ENCODE measurements at places on chromosomes 4 and X. TPM values are rescaled to one million over a fixed set of nuclear protein-coding genes. Genes with fewer than 3 reads are reported as not detected.

The EVC2 gene
- 2.3 TPM for total RNA-seq

The USP9X gene
- total RNA-seq = 120 TPM

The EGF gene
- total RNA-seq = not detected

The GABRQ gene
- total RNA-seq = 2.6 TPM

The ZFYVE28 gene
- total RNA-seq = 4.8 TPM

The DOK7 gene
- 5.1 TPM for total RNA-seq

The AKAP4 gene
- total RNA-seq = not detected

DNA sequence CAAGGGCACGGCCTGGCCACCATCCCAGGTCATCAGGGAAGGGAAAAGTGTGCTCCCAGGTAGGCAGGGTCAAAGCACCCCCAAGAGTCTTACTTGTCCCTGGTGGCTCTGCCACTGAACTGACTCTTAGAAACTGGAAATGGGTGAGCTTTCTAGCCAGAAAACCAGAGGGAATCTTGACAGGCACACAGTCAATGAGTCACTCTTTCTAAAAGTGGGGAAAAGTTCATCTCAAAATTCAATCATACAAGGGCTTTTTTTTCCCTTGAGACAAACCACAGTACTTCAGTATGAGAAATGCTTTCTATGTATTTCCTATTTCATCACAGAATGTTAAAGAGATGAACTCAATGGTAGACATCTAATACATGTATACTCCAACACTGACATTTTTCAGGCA, 12.5 kb downstream of the HPF1 start:
- H3K27ac ChIP-seq = no peak overlapping the region
- H3K4me1 ChIP-seq = no peaks in the 10 kb centered on the region
- DNase-seq = no peak
- H3K36me3 ChIP-seq = no peaks in the 10 kb centered on the region
- H3K4me3 ChIP-seq = no peak overlapping the region

The FHDC1 gene
- 42.0 TPM for total RNA-seq

DNA sequence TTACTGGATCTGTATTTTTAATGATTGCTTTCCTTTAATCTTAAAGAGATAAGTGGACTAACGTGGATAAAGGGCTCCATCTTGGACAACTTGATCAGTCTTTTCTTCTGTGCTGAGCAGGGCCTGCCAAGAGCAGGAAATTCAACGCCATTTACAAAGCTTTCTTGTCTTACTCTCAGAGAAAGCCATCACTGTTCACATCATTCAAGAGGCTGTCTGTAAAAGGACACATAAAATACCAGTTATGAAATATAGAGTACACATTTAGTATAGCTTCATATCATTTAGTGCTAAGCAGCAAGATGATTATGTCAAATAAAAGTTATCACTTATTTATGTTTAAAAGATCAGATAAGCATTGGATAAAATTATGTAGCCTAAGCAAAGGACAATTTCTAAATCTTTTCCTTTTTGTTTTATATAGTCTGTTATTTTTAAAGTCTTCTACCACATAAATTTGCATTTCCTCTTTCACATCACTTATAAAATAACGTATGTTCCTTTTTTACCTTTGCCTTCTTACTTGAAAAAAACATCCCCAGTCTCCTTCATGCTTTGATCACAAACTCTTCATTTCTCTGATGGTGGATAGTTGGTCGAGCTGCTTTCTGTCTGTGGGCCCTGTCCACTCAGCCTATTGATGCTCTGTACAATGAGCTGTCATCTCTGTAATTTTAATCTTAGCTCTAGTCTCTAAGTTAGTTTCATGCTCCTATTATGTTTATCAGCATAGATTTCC, 2.1 kb upstream of the CCNG2 start:
- H3K4me3 ChIP-seq = peak overlapping the region; percentile 36
- peaks cover 14% of the 10 kb centered on the region for H3K27me3 ChIP-seq
- peak overlapping the region; percentile 14 for H3K27ac ChIP-seq

DNA sequence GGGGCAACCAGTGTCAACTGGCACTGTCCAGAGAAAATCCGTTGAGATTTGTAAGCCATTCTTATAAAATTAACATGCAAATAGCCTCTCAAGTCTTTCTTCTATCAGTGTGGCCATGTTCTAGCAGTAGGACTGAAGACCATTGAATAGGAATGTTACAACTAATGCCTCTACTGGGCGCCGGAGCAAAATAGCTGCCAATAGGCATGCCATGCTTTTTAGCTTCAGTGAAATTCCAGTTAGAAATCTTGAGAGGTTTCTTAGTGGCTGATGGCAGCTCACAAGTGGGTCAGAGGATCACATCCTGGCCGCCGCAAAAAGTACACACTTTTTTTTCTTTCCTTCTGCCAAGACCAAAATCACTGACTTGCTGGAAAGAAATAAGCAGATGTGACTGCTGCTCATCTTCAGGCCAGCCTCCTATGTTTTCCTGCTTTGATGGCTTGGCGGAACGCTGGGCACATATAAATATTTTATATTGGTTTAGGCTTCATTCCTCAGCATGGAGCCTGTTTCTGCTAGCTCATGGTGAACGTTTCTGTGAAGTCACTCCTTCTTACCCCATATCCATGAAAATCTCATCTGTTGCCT, 293.1 kb downstream of the TENM3 start:
- no peak overlapping the region for H3K27ac ChIP-seq
- H3K36me3 ChIP-seq = no peaks in the 10 kb centered on the region
- H3K4me3 ChIP-seq = no peak overlapping the region

GRCh38 chr4:175935016-175935661, 123.1 kb upstream of the GPM6A start:
- no peaks in the 10 kb centered on the region for H3K4me1 ChIP-seq
- no peaks in the 10 kb centered on the region for H3K36me3 ChIP-seq
- DNase-seq = no peak
- H3K27me3 ChIP-seq = peaks cover 2% of the 10 kb centered on the region

The PPP1R2C gene
- total RNA-seq = not detected

DNA sequence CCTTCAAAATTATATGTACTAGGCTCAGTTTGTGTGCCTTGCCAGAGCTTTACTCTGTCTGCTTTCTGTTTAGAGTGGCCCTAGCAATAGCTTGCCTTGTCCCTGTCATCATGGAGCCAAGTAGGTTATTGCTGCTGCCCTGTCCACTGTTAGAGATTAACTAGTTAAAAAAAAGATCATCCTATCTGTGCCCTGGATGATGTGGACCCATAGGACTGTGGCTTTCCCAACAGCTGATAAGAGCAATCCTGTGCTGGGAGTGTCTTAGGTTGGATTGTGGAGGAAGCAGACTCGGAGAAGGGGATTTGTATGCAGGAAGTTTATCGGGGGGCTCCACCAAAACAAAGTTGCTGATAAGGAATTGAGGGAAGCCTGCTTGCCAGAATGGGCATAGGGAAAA, 23.8 kb downstream of the PPP1R2C start:
- no peaks in the 10 kb centered on the region for H3K36me3 ChIP-seq
- no peak for DNase-seq
- peaks cover 2% of the 10 kb centered on the region for H3K4me1 ChIP-seq

DNA sequence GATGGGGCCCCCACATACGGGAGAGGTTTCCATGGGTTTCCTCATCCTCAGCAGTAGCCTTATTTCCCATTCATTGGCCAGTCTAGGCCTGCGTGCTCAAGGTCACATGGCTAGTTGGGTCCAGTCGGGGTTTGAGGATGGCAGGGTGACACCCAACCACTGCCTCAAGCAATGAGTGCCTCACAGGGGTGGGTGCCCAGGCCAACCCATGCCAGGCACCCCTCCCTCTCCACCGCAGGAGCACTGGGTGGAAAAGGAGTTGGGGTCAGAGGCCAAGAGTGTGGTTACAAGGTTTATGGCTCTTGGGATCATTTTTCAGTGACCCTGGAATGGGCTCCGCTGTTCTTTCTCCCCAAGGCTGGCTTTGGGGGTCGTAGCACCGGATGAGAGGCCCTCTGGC, 3.1 kb downstream of the NSG1 start:
- H3K27ac ChIP-seq = no peak overlapping the region
- H3K4me1 ChIP-seq = peaks cover 13% of the 10 kb centered on the region
- peaks cover 19% of the 10 kb centered on the region for H3K27me3 ChIP-seq
- no peak overlapping the region for H3K4me3 ChIP-seq
- H3K36me3 ChIP-seq = peaks cover 4% of the 10 kb centered on the region

The CXCR3 gene
- not detected for total RNA-seq

GRCh38 chr4:75025431-75025830, 92.5 kb downstream of the PARM1 start:
- DNase-seq = no peak
- H3K4me3 ChIP-seq = no peak overlapping the region
- no peaks in the 10 kb centered on the region for H3K27me3 ChIP-seq
- no peak overlapping the region for H3K27ac ChIP-seq
- peaks cover 12% of the 10 kb centered on the region for H3K4me1 ChIP-seq

The FAM9C gene
- total RNA-seq = not detected

- no peak for DNase-seq
- H3K27ac ChIP-seq = no peak overlapping the region
- H3K36me3 ChIP-seq = no peaks in the 10 kb centered on the region
- H3K4me3 ChIP-seq = no peak overlapping the region
- no peaks in the 10 kb centered on the region for H3K4me1 ChIP-seq
Measured at GRCh38 chrX:23035493-23035892, 35.7 kb downstream of the DDX53 start.

The PDE5A gene
- 3.2 TPM for total RNA-seq

GRCh38 chr4:138656990-138657389, 358.6 kb upstream of the NOCT start:
- peaks cover 3% of the 10 kb centered on the region for H3K27me3 ChIP-seq
- H3K27ac ChIP-seq = no peak overlapping the region
- DNase-seq = no peak
- no peak overlapping the region for H3K4me3 ChIP-seq
- peaks cover 5% of the 10 kb centered on the region for H3K4me1 ChIP-seq

- no peak overlapping the region for H3K27ac ChIP-seq
- H3K36me3 ChIP-seq = peaks cover 4% of the 10 kb centered on the region
- H3K4me3 ChIP-seq = peak overlapping the region; percentile 58
- no peak for DNase-seq
Measured at GRCh38 chr4:52864793-52865192, 2.7 kb downstream of the RASL11B start.

DNA sequence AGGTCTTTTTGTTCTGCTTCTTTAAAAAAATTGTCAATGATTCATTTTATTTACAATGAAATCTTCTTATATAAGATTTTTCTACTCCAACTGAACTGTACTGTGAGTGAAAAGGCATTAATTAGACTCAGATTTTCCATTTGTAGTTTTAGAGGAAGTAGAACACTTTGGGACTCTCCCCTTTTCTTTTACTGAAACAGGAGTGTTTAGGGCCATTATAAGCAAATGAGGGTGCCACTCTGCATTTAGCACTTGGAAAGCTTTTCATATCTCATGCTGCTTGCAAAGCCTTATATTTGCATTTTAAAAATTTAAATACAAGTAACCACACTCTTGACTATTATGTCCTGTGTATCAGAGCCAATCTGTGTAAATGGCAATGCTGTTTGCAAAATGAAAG, 584.3 kb downstream of the KLHL13 start:
- H3K4me3 ChIP-seq = no peak overlapping the region
- no peak overlapping the region for H3K27ac ChIP-seq
- no peaks in the 10 kb centered on the region for H3K36me3 ChIP-seq
- no peaks in the 10 kb centered on the region for H3K27me3 ChIP-seq
- H3K4me1 ChIP-seq = peaks cover 5% of the 10 kb centered on the region

The SMIM10 gene
- not detected for total RNA-seq

GRCh38 chr4:65604515-65604914, 65.8 kb downstream of the EPHA5 start:
- H3K4me1 ChIP-seq = peaks cover 5% of the 10 kb centered on the region
- no peak overlapping the region for H3K4me3 ChIP-seq
- no peaks in the 10 kb centered on the region for H3K27me3 ChIP-seq

The MCUB gene
- 9.7 TPM for total RNA-seq

DNA sequence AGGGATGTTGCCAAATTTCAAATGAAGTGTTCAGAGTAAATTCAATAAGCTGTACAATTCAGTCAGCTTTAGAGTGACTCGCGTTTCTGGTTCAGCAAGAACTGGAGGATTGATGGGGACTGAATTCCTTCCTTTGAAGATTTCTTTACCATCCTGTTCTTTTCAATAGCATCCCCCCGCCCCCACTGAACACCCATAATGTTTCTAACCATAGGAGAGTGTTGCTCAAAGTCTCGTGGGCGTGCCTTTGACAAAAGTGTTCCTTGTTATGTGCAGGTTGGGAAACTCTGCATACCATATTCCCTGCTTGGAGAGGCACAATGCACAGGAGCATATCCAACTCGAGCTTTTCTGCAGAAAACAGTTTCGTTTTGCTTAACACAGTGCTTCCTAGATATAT, 323.5 kb upstream of the CASK start:
- H3K27me3 ChIP-seq = no peaks in the 10 kb centered on the region
- H3K4me3 ChIP-seq = no peak overlapping the region
- no peaks in the 10 kb centered on the region for H3K36me3 ChIP-seq
- no peak for DNase-seq

DNA sequence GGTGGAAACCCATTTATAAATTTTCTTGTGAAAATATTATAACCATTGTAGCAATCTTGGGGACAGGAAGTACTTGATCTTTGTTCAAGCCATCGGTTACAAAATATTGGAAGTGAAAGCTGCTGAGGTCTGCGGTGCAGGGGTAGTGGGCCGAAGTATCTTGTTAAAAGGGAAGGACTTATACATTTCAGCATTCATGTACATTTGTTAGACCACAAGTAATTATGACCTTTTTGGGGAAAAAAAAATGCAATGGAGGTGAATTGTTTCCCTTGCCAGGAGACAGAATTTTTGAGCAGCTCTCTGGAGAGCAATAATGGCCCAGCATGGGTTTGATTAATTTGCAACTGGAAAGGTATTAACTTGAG, 121.3 kb downstream of the EGF start:
- peaks cover 10% of the 10 kb centered on the region for H3K4me1 ChIP-seq
- H3K27ac ChIP-seq = no peak overlapping the region
- H3K36me3 ChIP-seq = peaks cover 4% of the 10 kb centered on the region
- H3K4me3 ChIP-seq = no peak overlapping the region
- H3K27me3 ChIP-seq = no peaks in the 10 kb centered on the region

DNA sequence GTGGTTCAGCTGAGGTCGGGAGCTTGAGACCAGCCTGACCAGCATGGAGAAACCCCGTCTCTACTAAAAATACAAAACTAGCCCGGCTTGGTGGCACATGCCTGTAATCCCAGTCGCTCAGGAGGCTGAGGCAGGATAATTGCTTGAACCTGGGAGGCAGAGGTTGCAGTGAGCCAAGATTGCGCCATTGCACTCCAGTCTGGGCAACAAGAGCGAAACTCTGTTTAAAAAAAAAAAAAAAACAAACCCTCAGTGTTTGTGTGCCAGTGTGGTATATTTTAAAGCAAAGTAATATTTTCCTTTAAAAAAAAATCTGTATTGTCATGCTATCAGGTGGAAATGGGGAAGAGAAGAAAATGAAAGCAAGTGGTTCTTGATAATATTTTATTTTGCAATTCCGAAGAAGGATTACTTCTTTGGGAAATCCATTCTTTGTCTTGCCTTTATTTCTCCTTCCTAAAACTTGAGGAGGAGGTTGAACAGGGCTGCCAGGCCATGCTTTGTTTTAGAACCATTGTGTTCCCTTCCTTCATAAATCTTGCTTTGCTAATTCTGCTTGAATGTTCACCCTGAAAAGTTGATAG, 14.4 kb downstream of the ALG13 start:
- H3K27ac ChIP-seq = no peak overlapping the region
- H3K36me3 ChIP-seq = no peaks in the 10 kb centered on the region
- H3K4me1 ChIP-seq = no peaks in the 10 kb centered on the region
- no peaks in the 10 kb centered on the region for H3K27me3 ChIP-seq

- H3K4me1 ChIP-seq = peaks cover 9% of the 10 kb centered on the region
- DNase-seq = no peak
- no peaks in the 10 kb centered on the region for H3K27me3 ChIP-seq
- peak overlapping the region; percentile 20 for H3K27ac ChIP-seq
- no peak overlapping the region for H3K4me3 ChIP-seq
Measured at GRCh38 chrX:3599802-3600430, 113.5 kb downstream of the PRKX start.
